AG08396 (cell line): ENCODE measurements at places on chromosomes 11 and 22.

DNA sequence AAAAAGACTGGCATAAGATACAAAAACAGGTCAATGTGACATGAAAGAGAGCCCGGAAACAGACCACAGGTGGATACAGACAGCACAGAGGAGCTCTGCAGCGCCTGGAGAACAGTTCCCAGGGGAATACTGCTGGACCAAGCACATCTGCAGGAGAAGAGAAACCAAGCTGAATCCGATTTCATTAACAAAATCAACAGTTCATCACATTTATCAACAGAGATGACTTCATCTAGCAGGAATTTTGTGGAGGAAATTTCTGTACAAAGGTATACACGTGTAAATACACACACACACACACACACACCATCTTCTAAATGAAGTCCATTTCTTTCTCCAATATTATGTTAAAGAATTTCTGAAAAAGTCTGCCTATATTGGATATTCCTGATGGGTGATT is 17.1 kb downstream of the YPEL1 start:
- DNase-seq: no peak

DNA sequence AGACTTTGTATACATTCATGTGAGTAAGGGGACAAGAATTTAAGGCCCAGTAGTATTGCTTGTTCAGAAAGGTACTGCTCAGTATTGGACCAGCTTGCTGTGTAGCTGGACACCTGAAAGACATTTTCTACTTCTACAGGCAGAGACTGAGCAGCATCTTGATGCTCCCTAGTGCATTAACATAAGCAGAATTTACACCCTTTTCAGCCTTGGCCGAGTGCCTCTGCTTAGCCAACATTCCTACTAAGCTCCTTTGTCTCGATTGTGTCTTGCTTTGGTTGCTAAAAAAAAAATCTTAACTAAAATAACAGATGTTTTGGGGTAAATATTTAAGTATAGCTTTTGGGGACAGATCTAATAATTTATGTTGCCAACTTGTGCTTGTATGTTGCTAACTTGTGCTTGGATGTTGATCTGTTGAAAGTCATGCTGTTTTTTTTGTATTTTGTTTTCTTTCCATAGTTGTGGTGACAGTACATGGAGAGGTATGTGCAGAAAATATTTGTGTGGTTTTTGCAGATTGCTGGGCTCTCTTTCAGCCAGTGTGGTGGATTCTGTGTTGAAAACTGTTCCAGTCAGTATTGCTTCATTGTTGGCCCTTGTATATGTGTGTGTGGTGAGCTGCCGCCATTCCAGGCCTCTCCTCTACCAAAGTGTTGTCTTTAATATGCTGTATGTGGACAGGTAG is 3.7 kb downstream of the PTS start:
- peak; percentile 72 for DNase-seq

DNA sequence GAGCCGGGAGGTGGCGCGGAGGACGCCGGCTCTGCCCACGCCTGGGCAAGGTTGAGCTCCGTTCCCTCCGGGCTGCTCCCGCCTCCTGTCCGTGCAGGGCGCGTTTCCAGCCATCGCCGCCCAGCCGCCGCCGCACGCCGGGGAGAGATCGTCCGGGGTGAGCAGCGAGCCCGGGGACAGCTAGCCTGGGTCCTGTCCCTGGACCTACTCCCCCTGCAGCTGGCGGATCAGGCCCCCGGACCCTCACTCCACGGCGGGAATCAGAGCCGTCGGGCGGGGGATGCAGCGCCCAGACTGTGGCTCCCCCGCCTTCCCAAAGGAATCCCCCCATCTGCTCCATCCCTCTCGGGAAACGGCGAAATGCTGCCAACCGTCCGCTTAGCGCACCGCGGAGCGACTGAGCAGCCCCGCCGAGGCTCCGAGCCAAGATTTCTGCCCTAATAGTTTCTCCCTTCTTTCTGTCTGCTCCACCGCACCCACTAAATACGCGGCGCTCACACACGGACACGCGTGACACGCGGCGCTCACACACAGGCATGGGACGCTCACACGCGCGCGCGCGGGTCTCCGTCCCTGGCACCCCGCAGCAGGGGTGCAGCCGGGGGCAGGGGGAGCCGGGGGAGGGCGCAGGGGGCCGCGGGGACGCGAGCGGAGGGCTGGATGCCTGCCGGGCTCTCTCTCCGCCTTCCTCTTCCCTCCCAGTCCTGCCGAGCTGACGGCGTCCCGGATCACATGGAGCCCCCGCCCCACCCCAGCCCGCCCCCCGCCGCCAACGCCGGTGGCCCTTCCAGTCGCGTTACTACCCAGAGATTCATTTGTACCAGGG is at the start of gene KCNJ5:
TSS of gene KCNJ5 (plus strand) at position 814 of the 826 bp plus-strand sequence. CDS start 19,918 bp downstream, outside the sequence.
- peak; percentile 57 for DNase-seq

DNA sequence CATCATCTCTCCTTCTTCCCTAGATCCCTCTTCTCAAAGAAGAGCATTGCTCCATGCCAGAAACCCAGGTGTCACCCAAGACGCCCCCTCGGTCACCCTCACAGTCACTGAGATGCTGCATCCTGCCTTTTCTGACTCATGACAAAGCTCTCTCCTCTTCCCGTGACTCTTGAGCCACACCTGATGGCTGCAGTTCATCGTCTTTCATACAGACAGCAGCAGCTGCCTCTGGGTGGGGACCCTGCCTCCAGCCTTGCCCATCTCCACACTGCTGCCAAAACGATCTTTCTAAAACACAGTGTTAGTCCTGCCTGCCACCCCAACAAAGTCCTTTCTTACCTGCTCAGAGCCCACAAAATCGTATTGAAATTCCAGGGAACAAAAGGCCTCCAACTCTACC is 44.8 kb downstream of the BUD13 start:
- no peak for DNase-seq

DNA sequence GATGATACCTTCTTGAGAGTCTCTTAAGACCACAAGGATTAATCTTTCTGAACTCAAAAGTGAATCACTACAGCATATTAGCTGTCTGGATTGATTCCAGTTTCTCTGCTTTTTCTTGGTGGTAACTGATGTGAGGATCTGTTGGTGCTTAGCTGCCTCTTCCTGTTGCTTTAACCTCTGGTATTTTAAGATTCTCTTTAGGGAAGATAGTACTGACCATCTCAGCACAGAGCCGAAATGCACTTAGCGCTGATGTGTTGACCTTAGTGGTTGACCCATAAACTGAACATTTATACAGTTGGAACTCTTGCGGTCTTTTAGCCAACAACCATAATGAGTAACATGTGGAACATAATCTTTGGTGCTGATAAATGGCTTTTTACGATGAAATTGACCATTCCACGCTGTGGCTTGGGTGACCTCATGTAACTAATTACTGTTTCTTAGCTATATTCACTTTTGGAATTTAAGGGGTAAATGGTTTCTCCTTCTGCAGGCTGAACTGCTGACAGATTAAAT is 33.7 kb downstream of the APLP2 start:
- DNase-seq: peak; percentile 78

DNA sequence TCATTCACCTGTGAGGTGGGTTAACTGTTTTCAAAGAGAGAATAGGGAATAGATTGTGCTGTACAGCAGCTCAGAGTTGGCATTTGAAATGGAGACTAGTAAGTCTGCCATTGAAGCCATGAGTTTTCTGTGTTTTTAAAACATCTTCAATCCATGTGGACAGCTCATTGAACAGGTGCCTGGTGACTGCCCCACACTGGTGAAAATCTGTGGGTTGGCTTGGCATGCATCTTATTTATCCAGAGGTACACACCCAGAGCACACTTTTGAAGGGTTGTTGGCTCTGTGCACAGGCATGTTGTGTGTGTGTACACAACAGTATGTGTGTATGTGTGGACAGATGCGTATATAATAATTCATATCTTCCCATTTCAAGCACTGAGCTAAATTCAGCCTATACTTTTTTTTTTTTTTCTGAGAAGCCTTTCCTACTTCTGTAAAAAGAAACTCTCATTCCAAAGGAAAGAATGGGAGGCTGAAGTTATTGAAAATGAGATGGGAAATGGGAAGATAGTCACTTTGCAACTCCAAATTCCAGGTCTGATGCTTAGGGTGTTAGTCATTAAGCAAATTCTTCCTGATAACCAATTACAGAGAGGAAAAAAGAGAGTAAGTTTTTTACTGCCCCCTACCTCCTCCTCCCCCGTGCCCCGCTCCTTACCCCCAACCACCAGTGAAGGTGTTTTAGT is 7.0 kb upstream of the LYVE1 start:
- DNase-seq: no peak

GRCh38 chr11:60762851-60763691 is 6.4 kb downstream of the MS4A15 start:
- no peak for DNase-seq

DNA sequence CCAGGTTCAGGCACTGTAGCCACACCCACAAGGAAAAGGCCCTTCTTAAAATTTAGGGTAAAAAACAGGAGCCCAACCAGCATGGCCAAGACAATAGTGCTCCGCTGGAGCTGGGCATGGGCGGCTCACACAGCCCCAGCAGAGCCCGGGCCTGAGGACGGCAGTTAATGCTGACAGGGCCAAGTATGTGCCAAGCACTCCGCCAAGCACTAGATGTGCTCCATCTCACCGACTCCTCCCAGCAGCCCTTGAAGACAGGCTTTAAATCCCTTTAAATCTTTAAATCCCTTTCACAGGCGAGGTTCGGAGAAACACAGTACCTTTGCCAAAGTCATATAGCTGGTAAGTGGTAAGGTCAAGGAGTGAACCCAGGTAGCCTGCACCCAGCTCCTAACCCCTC is 4.8 kb downstream of the ARFGAP2 start:
- no peak for DNase-seq

- peak; percentile 49 for DNase-seq
Measured at GRCh38 chr11:111565114-111565720, 24.7 kb downstream of the LAYN start.

GRCh38 chr11:88068848-88069554 is 106.2 kb downstream of the RAB38 start:
- no peak for DNase-seq

DNA sequence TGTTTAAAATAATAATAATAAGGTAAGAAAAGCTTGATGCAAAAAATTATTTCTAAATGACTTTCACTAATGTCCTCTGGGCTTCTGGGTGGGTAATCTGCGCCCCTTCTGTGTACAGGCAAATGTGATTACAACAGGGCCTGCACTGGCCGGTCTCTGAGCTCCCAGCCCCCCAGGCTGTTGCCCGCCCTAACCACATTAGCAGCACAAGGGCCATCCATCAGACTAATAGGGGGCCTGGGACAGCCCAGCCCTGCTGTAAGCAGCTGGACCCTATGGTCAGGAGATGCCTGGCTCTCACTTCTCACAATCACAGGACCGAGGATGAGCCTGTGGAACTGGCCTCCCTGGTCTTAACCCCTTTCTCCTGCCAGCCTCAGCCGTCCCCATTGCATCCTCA is 388.4 kb downstream of the BUD13 start:
- no peak for DNase-seq

DNA sequence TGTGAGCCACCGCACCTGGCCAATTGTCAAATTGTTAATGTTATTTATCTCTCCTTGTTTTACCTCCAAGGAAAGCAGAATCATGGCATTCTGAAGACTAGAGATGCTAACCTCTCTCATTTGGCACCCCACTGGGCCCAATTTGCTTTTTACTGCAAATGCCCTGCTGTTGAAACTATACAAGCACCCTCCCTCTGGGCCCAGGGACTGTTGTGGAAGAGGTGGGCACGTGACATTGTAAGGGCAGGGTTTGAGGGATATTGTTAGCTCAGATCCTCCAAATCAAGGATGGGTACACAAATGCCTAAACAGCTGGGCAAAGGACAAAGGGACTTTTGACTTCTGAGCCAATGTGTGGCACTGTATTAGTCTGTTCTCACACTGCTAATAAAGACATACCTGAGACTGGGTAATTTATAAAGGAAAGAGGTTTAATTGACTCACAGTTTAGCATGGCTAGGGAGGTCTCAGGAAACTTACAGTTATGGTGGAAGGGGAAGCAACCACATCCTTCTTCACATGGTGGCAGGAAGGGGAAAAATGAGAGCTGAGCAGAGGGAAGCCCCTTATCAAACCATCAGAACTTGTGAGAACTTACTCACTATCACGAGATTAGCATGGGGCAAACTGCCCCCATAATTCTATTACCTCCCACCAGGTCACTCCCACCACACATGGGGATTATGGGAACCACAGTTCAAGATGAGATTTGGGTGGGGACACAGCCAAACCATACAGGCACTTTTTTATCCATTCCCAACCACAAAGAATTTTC is 6.5 kb upstream of the ALDH3B2 start:
- DNase-seq: no peak

GRCh38 chr11:130583801-130584211 is 135.4 kb downstream of the ADAMTS15 start:
- no peak for DNase-seq

DNA sequence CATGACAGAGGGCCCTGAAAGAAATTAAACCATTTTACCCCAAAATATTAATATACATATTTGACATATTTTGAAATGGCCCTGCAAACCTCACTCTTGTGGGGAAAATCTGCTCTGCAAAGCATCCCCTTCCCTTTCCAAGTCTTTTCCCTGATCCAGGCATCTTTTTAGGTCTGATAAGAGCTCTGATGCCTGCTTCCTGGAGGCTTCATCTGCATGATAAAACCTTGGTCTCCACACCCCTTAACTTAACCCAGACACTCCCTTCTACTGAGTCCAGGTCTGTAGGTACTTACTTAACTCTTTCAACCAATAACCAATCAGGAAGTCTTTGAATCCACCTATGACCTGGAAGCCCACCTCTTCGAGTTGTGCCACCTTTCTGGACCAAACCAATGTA is 1.8 kb upstream of the LGALS12 start:
- no peak for DNase-seq

DNA sequence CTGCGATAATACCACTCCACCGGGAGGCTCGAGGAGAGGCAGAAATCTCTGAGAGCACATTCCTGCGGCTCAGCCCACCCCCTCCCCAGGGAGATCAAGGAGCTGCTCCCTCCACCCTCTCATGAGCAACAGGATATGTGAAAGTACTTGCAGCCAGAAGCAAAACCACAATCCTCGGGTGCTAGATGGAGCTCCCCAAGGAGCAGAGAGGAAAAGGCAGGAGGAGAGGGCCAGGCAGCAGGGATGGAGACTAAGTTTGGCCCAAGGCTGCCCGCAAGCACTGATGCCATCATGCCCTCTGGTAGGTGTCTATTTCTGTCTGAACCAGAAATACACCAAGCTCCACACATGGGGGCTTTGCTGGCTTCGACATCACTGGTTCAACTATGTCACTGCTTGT is 22.3 kb downstream of the VPS37C start:
- no peak for DNase-seq
